ENCODE measurements at places on chromosomes 16 and 17.

DNA sequence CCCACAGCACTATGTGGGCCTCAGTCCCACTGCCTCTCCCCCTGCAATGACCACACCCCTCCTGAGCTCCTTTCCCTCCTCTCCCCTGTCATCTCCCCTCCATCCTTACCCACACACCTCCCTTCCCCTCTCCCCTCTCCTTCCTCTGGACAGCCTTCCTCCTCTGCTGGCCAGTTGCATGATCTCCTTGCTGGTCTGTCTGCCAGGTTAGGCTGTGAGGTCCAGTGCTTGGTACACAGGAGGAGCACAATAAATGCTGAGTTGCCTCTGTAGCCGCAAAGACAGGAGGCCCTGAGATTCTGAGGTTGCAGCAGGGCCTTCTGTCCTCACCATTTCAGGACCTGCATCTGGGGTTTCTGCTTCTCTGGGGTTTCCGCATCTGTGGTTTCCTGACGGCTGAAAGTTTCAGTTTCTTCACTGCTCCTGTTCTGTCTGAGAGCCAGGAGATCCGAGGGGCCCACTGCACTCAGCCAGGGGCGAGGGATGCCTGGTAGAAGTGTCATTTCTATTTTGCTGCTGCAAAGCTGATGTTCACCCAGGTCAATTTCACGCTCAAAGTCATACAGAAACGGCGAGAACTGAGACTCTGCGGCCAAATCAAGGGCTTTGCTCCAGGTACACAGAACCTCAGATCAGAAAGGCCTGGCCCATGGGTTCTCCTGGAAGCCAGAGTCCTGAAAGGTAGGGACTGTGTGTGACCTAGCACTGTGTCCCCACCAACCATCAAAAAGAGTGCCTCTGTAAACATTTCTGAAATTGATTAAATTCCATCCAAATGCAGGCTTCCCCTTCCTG lies 4.6 kb upstream of the SLC12A3 start:
- DNase-seq, result no peak

DNA sequence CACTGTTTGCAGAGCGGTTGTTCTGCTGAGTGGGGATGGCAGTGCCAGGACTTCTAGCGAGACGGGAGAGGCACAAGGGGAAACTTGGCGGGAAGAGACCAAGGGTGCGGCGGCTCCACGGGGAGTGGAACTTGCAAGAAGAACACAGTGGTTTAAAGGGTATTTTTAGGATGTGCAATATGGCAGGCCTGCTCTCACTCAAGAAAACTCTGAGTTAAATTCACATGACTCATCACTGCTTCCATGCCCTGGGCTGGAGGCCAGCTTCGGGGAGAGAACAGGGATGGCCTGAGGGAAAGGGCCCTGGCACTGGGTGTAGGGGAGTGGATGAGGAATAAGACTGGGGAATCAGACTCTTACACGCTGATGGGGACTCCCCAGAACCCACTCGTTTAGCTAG lies 13.3 kb upstream of the CD300LD start:
- DNase-seq, result no peak

- DNase-seq, result no peak
Observed at GRCh38 chr17:32445971-32446370, 1.7 kb downstream of the PSMD11 start.

- DNase-seq, result no peak
Observed at GRCh38 chr17:77897741-77898301, 60.7 kb upstream of the TNRC6C start.

GRCh38 chr16:651844-652243 lies 2.7 kb downstream of the WDR90 start:
- DNase-seq, result no peak

- DNase-seq, result no peak
Observed at GRCh38 chr17:68580236-68580770, 20.9 kb downstream of the FAM20A start.

All from NCI-H1417 treated with DMSO at 0.1 percent for 48 hours (cell line).